ENCODE measurements at places on chromosomes 5 and 9.

- no peak for DNase-seq
Observed at GRCh38 chr9:81225596-81225995, 463.8 kb downstream of the TLE1 start.

DNA sequence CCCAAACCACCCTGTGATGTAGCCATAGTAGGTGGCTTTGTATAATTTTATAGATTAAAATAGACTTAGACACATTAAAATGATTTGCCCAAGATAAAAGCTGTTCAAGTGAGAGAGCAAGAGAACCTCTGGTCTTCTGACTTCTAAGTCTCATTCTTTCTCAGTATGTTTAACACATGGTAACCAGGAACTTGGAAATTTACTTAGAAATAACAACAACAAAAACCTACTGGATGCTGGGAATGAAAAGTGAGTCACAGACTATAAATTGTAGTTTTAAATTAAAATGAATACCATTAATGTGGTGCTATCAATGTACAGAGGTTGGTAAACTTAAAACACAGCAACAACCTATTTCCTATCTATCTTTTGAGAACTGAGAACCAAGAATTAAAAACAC is 30.4 kb downstream of the HMGCR start:
- DNase-seq: no peak

DNA sequence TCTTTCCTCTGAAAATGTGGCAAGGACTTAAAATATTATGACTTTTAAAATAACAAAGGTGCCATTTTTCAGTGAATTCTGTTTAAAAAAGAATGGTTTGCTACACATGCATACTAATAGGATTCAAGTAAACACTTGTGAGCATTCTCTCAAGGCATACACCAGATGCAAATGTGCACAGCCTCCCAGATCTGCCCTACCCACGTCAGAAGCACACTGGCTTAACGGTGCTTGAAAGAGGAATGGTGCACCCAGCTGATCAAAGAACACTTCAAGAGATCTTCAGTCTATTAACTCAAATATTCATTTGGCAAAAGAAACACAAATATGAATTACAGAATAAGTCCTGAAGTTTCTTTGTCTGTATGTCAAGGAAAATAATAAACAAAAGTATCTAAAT is 15.8 kb downstream of the GABRB2 start:
- no peak for DNase-seq

DNA sequence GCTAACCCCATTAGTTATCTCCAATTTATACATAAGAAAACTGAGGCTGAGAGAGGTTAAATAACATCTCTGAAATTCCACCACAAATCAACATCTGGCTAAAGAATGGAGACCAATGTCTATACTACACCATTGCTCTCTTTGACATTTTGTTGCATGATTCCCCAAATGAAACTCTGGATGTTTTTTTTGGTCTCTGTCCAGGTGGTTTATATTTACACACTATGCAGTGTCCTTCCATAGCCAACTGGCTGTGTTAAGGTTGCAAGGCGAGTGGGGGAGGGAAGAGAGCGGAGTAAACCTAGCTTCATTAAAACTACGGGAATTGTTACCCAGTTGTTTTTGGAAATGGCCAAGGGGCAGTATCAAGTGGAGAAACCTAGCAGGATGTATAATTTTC is 67.2 kb downstream of the KIF4B start:
- no peak for DNase-seq

GRCh38 chr5:78731884-78732283 is 83.3 kb upstream of the LHFPL2 start:
- no peak for DNase-seq

- DNase-seq: no peak
Observed at GRCh38 chr9:76018235-76018634, 127.8 kb downstream of the PCSK5 start.

DNA sequence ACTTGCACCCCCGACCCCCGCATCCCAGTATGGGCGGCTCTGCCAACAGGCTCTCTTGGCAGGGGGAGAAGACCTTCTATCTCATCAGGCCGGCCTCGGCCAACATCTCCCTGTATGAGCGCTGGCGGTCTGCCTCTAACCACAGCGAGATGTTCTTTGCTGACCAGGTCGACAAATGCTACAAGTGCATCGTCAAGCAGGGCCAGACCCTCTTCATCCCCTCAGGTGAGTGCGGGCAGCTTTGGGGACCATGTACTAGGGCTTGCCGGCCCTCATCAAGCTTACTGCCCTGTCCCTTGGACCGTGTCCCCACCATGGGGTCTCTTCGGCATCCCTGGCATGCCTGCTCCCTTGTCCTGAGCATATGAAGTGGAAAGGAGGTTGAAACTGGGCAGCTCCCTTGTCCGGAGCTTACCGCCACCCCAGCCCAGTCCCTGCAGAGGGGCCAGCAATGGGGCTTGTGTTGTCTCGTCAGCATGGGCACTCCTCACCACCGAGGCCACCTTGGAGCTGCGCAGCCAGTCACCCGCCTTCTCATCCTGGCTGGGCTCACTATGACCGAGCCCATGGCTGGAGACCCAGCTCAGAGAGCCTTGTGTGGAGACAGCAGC is 78.1 kb downstream of the PHF2 start:
- DNase-seq: peak; percentile 6

- DNase-seq: no peak
Observed at GRCh38 chr5:15722305-15722704, 222.3 kb downstream of the FBXL7 start.

- no peak for DNase-seq
Observed at GRCh38 chr9:31272456-31273295, 1111.8 kb upstream of the ACO1 start.

GRCh38 chr9:99373912-99374311 is 151.8 kb downstream of the SEC61B start:
- no peak for DNase-seq

Measured in T-helper 1 cell (primary cell).